ENCODE measurements at places on chromosomes 6 and 20.

DNA sequence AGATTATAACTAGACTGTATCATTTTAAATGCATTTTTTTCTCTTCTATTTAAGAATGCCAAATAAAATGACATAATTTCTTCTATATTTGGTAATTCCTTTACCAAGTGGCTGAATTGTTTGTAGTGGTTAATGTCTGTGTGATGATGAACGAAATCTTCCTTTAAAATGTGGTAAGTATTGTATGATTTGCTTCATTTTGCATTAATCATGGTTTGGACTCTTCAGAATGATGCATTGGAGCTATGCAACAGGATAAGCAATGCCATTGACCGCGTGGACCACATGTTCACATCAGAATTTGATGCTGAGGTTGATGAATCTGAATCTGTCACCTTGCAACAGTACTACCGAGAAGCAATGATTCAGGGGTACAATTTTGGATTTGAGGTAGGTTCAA lies 99.6 kb downstream of the MAP3K4 start:
- no peak for DNase-seq

DNA sequence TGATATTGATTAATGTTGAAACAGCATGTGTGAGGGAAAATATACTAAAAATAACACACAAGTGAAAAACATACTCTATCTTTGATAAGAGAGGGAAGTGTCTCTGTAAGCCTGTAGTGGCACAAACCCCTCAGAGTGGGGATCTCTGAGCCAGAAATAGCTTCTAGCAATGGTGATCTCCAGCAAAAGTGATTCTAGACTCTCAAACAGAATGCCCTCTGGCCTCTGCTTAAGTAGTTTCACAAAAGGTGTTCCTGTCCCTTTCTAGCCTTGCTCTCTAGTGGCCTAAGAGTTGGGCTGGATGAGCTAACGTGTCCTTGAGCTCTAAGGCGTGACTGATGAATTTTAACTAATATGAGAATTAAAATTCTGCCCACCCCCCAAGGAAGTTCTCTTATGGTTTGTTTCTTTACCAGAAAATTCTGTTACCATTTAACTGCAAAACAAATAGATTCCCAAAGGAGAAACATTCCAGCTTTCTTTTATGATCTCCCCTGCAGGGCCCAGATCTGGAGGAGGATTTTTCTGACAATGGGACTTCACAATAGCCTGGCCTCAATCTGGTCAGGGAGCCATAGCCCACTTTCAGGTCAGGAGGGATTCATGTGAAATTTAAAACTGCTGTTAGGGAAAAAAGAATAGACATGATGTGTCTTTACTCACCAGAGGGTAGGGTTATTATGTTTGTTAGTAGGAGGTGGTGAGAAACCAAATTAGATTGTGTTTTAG lies 182.5 kb upstream of the LAMP5 start:
- DNase-seq: no peak

DNA sequence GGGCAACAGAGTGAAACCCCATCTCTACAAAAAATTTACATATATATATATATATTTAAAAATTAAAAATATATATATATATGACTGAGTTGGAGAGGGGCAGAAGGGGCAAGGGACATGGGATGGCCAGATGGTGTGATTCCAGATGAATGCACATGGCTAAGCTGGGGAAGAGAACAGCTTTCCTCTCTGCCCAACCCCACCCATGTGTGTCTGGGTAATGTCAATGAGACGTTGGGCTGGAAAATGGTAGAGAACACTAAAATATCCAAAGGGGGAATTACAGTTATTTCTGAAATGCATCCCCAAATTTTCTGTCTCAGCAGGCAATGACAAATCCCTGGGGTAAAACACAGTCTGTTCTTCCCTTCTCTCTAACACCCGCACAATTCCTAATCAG lies 31.2 kb upstream of the CCND3 start:
- DNase-seq: no peak

GRCh38 chr6:34484391-34484790 lies 18.5 kb downstream of the PACSIN1 start:
- DNase-seq: no peak

GRCh38 chr6:24994812-24995211 lies 59.1 kb upstream of the RIPOR2 start:
- no peak for DNase-seq

- DNase-seq: no peak
Measured at GRCh38 chr20:23841693-23842092, 15.2 kb upstream of the CST2 start.

DNA sequence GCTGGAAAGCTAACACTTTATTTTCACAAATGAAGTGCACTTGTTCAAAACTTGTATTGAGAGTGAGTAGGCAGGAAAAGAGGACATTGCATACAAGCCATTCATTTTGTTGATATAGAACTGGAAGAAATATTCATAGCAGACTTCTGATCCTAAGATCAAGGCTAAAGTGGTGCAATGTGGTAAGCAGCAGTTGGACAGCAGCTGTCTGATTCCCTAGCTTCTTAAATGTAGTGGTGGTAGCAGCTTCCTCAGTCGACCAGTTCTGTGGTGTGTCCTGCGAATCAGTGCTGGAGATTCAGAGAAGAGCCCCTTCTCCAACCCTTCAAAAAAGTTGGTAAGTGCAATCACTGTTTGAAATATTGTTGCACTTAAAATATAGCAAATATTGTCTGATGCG lies 281.7 kb upstream of the GJE1 start:
- no peak for DNase-seq

DNA sequence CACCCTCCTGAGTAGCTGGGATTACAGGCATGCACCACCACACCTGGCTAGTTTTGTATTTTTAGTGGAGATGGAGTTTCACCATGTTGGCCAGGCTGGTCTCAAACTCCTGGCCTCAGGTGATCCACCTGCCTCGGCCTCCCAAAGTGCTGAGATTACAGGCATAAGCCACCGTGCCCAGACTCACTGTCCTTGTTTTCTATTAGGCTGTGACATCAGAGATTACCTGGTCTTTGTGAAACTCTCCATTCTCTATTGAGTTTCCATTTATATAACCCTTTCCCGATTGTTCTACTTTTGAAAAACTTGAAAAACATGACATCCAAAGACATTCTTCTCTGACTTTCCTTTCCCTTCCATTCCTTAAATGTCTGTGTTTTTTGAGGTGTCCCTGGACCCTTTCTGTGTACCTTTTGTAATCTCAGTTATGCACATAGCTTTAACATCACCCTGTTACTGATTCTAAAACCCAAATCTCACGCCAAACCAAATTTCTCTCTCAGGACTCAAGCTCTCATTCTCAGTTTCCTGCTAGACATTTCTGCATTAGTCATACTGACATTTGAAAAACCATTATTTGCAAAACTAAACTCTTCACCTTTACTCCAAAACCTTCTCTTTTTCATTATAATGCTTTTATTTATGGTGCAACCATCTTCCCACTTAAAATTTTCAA lies 137.0 kb downstream of the KHDC1L start:
- no peak for DNase-seq

DNA sequence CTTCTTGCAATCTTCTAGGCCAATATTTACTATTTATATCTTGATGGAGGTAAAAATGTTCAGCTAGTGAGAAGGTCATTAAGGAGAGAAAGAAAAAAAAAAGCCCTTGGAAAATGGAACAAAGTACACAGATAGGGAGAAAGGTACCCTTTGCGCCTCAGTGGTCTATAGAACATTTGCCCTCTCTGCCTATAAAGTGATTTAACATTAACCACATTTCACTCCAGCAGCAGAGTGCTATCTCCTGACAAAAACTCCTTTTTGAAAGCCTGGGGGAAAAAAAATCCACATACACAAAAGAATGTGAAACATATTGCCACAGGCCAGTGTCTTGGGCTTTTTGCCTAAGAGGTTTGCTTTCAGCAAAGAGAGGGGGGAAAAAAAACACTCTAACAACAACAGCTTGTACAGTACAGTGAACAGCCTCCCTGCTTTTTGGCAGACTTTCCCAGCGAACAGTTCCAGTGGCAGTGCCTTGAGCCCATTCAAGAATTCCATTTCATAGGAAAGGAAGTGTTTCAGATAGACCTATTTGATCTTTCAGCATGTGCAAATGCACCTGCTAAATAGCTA lies 695 bp downstream of the ARHGAP18 start:
- no peak for DNase-seq

GRCh38 chr20:18901980-18902737 lies 88.6 kb downstream of the SCP2D1 start:
- no peak for DNase-seq

DNA sequence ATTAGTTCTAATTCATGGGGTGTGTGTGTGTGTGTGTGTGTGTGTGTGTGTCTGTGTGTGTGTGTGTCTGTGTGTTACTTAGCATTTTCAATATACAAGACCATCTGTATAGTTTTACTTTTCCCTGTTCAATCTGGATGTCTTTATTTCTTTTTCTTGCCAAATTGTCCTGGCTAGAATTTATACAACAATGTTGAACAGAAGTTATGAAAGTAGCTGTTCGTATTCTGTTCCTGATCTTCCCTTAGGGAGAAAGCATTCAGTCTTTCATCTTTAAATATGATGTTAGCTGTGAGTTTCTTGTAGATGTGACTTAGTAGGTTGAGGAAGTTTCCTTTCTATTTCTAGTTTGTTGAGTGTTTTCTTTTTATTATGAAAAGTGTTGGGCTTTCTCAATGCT lies 334.7 kb upstream of the RNF24 start:
- DNase-seq: no peak

- no peak for DNase-seq
Measured at GRCh38 chr20:8812817-8813216, 256.1 kb upstream of the PLCB4 start.

DNA sequence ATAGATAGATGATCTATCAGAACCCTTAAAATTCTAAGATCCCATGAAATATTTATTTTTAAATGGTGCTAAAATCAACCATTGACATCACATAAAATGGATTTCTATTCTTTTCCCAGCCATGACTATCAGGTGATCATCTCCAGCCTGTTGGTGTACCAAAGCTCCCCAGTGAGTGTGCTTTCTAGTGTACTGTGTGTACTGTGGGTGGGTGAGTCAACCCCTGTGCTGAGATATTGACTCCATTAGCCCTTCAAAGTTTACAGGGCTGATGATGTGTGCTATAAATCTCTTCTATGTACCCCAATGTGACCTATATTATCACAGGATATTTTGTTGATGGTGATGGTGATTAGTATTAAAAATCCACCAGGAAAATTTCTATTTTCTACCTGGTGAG lies 344.6 kb downstream of the MMUT start:
- DNase-seq: no peak

DNA sequence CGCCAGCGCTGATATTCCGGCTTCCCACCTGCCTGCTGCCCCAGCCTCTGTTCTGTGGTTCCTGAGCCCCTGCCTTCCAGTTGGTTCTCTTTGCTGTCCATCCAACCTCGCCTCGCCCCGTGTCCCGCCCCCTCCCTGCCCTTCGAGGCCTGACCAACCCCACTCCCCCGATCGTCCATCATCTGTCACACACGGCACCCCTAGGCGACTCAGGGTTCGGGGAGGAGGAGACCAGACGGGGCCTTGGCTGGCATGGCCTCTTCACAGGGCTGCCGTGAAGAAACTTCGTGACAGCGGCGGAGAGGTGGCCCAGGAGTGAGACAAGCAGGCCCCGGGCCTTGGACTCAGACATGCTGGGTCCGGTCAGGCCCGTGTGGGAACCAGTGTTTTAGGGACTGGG lies 226.1 kb downstream of the QKI start:
- no peak for DNase-seq

DNA sequence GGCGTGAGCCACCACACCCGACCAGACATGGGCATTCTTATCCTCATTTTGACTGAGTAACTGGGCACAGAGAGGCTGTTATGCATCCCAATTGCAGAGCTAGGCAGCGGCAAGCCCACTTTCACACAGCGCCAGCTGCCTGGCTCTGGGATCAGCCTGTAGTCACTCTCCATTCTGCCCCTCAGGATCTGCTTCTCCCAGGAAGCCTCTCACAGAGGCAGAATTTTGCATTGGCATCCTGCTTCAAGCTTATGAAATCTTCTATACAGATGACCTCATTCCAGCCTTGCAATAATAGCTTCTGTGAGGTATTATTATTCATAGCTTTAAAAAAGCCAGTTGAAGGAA lies 37.0 kb upstream of the IER3 start:
- no peak for DNase-seq

DNA sequence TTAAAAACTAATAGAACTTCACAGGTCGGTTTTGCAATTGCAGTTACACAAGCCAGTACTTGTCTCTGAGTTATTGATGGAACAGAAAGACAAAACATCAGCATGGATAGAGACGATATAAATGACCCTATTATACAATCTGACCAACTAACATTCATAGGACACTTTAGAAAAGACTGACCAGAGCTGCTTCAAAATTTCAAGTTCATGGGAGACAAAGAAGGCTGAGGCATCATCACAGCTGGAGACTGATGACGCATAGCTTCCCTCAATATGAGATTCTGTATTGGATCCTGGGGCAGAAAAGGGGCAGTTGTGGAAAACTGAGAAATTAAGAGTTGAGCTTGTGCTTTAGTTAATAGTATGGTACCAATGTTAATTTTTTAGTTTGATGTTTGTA lies 174.0 kb downstream of the THBS2 start:
- DNase-seq: no peak

DNA sequence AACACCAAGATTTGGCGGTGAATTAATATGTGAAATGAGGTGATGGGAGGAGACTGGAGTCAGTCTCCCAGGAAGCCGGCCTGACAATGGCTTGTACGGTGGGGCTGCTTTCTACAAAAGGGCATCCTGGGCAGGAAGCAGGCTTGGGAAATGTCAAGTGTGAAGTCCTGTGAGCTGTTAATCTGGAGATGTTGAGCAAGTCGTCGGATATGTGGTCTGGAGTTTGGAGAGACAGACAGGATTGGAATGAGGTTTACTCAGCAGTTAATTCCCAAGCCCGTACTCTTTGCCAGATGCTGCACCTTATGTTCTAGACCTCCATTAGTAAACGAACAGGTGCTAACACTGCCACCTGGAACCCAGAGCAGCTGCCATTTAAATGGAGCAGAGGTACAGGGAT lies 107.7 kb upstream of the FOXC1 start:
- no peak for DNase-seq

DNA sequence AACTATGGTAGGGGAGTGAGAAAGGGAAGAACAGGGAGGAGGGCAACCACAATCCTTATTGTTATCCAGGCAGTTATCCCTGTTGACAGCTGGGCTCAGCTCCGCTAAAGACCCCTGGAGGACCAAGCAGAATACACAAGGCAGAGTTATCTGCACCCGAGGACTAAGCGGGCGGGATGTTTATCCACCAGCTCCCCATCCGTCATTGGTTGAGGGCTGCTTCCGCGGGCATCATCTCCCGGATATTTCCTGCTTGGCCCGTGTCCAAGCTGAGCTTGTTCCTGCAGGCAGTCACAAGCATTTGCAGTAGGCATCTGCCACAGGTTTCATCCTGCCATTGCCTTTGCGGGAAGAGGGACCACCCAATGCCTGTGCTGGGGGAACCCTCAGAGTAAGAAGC lies 102.1 kb downstream of the DLGAP4 start:
- DNase-seq: no peak

DNA sequence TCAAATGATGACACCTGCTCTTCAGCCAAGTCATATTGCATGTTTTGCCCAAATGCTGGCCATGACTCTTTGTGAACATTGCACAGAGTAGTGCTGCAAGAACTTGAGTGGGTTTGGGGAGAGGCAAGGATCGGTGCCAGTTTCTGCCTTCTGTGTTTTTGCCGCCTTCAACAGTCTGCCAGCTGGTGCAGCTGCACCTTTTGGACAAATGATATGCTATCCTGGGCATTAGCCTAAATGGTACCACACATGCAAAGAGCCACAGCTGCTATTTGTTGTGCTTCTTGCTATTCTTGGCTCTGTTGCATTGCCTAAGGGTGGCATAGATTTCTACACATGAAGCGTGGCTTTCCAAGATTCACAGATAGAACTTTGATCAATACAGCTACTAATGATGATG lies 189.0 kb upstream of the CCN2 start:
- DNase-seq: no peak

- no peak for DNase-seq
Measured at GRCh38 chr6:135521431-135521830, 23.9 kb upstream of the AHI1 start.

GRCh38 chr6:43107344-43108062 lies 31.4 kb downstream of the PTK7 start:
- no peak for DNase-seq
